ENCODE measurements at places on chromosomes 2 and 18. TPM values are rescaled to one million over a fixed set of nuclear protein-coding genes. Genes with fewer than 3 reads are reported as not detected.

Gene CHRNG
- total RNA-seq: not detected

Gene MYOM1
- 0.41 TPM for total RNA-seq

Gene DNAH7
- 0.82 TPM for total RNA-seq

Gene UGT1A3
- 0.13 TPM for total RNA-seq

Gene GPR35
- total RNA-seq: 0.61 TPM

Gene SDC1
- 194 TPM for total RNA-seq

Gene SLC4A3
- total RNA-seq: 3.2 TPM

Gene IL1F10
- not detected for total RNA-seq

Gene LYG2
- total RNA-seq: 0.18 TPM

Gene DSG1
- not detected for total RNA-seq

Gene ELOA2
- not detected for total RNA-seq

Gene LTBP1
- 41.7 TPM for total RNA-seq

Gene SLC30A3
- total RNA-seq: 3.2 TPM

Gene GPBAR1
- total RNA-seq: 0.29 TPM

Gene MAP4K3
- total RNA-seq: 26.2 TPM

Gene IL37
- total RNA-seq: not detected

Gene C2orf80
- not detected for total RNA-seq

Gene MEP1B
- 0.10 TPM for total RNA-seq
